ENCODE measurements at places on chromosomes 11 and 22.

- DNase-seq: peak; percentile 3
These were observed 1.7 kb upstream of the RTCB start for GRCh38 chr22:32413719-32414118.

GRCh38 chr11:46857666-46858065 is 11.6 kb upstream of the CKAP5 start:
- no peak for DNase-seq

DNA sequence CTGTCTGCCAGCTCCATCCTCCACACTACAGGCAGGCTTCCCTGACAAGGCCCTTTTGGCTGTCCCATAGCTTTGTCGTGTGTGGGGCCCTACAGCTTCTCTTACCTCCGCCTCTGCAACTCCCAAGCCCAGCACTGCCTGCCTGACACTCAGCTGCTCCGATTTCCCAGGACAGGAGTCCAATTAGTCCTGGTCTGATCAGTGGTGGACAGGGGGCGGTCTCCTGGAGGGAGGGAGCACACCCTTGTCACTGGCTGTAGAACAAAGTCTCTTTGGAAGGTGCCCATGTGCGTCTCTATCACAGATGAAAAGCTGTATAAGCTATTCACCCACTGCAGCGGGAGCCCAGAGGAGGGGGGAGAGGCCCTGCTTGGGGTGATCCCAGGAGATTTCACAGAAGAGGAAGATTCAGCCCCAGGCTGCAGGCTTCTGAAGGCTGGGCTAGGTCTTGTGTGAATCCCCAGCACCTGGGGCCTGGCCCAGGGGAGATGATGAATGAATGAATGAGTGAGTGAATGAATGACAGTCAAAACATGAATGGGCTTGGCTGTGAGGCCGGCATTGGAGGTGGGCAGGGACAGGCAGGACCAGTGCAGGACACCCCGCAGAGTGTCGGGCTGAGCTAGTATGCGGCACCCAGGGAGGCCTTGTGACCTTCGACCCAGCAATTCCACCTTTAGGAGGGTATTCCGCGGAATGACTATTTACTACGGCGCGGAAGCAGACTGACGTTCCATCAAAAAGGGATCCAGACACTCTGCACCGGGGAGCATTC is 142.4 kb downstream of the CACNA1I start:
- DNase-seq: no peak

DNA sequence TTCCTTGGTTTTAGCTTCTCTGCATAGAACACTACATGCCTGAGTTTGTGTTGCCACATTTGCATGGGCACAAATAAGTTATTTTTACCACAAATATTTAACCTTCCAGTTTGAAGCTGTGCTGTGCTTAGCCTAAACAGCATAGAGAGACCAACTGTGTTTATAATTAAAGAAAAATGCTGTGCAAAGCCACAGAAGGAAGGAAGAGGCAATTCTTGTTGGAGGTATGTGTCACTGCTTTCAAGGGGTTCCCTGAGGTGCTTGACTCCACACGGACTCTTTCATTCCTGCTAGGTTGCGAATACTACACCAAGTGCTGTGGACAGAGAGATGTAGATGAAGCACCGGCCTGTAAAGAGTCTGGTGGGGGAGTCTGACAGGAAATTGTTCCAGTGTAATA is 47.6 kb upstream of the OLFML1 start:
- no peak for DNase-seq

DNA sequence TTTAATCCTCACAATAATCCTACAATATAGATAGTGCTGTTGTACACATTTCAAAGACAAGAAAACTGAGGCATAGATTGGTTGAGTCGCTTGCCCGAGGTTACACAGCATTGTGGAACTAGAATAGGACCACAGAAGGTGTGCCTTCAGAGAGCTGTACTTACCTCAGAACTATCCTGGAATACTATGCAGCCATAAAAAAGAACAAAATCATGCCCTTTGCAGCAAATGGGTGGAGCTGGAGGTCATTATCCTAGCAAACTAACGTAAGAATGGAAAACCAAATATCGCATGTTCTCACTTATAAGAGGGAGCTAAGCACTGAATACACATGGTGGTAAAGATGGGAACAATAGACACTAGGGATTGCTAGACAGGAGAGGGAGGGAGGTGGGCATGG is 15.7 kb upstream of the NAV2 start:
- no peak for DNase-seq

DNA sequence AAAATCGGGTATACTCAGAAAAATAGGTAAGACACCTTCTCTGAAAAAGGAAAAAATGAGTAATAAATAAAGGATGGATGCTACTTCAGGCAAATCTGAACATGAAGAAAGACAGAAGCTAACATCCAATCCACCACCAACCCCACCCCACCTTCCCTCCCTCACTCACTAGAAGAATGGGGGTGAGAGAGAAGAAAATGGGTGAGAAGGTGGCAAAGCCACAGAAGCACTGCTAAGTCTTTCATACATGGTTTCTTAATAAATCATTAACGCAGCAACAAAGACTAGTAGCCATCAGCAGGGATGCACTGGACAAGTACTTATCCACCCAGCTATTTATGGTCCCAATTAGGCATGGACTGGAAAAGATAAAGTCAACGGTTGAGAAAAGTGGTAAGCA is 5.9 kb downstream of the FHIP1B start:
- DNase-seq: no peak

DNA sequence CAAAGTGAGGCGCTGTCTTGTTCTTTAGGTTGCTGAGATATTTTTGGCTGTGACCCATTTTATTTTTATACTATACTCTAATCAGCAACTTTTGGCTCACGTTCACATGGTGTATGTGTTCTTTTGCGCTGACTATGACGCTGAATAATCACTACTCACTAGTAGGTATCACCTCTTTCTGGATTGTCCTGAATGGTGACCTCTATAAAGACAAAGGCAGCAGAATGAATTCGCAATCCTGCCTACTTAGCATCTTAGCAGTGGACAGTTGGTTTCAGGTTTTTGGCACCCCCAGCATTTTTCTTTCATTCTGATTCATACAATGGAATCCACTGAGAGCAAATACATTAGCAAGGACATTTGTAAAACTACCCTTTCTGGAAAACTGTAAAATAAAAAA is 351.3 kb downstream of the JRKL start:
- no peak for DNase-seq

DNA sequence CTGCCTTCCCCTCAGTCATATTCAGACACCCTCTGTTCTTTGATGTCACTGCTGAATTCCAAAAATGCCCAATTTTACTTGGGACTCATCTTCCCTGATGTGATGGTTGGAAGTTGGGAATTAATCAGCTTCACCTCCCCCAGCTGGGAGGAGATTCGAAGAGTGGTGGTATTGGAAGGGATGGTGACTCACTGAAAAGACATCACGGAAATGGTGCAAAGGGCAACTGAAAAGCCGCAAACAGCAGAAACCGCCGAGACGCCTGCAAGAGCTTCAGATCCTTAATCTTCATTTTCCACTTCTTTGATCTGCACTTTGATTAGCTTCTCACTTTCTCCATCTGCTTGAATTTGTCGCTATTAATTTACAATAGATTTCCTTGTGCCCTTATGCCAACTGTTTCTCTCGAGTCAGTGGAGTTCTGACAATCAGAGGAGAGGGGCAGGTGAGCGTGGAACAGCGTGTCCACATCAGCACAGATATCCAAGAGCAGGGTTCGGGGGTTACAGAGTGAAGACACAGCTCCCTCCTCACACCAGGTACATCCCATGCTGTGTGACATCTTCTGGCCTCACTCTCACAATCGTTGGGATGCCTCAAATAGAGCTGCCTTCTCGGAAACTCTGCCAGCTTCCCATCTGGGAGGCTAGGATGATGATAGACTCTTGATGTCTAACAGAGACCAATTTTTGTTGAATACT is 325.4 kb downstream of the BRD1 start:
- DNase-seq: no peak

DNA sequence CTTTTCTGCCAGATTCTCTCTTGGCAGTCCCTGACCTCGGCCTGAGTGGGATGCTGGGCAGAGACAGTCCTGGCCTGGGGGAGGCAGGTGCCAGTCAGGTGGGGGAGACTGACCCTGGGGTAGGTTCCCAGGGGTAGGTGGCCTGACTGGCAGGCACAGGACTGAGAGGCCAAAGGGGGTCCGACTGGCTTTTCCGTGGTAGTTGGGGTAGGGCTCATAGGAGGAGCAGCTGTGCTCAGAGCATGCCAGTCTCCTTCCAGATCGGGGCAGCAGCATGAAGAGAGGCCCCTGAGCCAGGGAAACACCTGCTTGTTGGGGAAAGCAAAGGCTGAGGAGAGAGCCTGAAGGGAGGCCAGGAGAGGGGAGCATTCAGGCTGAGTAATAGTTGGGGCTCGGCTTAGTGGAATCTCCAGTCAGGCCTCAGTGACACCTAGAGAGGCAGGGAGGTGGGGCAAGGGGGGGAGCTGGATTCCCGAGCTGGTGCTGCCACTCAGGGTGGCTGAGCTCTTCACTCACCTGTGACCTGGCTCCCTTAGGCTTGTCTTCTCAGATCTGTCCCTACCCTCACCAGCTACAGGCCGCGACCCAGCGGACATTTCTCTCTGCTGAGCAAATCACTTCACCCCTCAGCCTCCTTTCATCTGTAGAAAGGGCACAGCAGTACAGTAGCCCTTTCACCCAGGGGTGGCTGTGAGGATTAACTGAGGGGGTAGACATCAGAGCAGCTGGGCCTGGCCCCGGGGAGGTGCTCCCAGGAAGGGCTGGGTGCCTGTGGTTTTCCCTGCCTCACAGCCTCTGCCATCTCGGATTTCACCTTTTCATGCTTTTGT is 26.2 kb downstream of the MCM5 start:
- no peak for DNase-seq

DNA sequence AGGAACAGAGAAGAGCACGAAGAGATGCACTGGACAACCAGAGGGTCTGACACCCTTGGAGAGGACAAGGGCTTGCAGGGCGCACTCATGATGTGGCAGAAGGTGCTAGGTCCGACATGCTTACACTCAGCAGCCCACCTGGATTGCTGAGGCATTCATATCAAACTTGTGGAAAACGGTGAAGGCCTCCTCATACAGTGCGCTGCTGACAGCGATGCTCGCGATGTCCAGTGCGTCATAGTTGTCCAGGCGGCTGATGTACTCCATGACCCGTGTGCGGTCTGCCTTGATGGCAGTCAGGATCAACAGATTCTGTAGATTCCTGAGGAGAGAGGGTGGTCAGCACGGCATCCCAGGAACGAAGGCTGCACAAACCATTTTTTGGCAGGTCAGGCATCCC is 31.7 kb upstream of the SLC25A1 start:
- no peak for DNase-seq

- peak; percentile 85 for DNase-seq
These were observed 153.9 kb downstream of the TEAD1 start for GRCh38 chr11:12827929-12828812.

DNA sequence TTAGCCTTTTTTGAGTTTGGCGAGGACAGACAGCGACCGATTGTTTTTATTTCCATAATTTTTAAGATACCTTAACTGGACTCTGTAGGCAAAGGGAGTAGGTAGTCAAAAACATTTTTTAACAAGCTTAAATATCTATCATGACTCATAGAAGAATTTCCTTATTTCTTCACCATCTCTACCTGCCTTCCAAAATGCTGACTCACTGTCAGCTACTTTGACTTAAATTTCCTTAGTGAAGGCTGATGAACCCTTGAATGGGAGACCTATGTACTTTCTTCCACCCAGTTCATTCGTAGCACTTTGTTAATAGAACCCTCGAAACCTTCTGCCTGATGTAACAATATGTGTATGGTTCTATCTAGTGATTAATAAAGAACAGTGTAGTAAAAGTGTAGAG is 1.1 kb upstream of the MTMR2 start:
- DNase-seq: peak; percentile 26

- peak; percentile 64 for DNase-seq
These were observed 583 bp downstream of the APLP2 start for GRCh38 chr11:130070109-130070845.

GRCh38 chr11:91981995-91982394 is 242.6 kb upstream of the FAT3 start:
- no peak for DNase-seq

- peak; percentile 93 for DNase-seq
These were observed at the start of gene TPP1 for GRCh38 chr11:6619004-6619745. TPP1 (minus strand) TSS chr11:6619422; CDS start chr11:6619400, 22 bp downstream.

DNA sequence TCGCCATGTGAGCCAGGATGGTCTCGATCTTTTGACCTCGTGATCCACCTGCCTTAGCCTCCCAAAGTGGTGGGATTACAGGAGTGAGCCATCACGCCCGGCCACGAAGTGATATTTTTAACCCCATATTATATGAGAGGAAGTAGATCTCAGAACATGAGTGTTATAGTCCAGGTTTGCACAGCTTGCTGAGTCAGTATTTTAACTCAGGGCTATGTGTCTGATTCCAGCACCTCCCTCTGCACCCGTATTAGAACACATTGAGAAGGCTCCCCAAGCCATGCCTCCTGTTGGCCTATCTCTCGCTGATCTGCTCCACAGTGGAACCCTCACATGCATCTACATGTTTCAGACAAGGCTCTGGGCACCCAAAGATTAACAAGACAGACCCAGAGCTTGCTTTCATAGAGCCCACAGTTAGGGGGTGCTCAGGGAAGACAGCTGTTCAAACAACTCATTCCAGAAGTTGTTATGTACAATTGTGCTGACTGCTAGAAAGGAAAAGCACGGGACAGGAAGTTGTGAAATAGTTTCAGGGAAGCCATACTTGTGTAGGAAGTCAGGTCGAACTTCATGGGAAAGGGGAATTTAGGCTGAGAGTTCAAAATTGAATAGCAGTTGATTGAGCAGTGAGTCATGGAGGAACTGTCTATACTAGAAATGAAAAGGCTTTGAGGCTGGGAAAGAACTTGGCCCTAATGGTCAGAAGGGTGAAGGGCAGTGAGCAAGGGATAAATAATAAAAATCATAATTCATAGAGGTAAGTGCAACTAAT is 49.3 kb upstream of the CLPB start:
- no peak for DNase-seq

DNA sequence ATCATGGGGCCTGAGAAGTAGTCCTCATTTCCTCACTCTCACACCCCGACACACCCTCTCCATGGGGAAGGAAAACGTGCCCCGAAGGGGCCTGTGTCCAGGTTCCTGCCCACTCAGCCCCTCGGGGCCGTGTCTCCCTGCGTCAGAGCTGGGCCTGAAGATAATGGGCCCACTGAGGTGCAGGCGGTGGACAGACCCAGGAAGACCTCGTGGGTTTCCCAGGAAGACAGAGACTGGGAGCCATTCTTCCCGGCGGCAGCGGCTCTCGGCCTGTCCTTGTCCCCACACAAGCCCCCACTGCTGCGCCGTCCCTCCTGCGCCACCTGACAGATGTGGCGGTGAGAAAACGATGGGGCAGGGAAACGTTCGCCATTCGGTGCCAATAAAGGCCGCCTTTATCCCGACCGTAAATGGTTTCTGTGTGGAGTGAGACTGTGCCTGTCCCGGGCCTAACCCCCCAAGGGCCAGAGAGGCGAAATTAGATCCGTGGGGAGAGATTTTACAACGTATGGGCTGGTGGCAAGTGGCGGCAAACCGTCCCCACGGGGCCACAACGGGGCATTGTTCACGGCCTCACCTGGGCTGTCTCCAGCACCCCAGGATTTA is 89.0 kb downstream of the CDKN1C start:
- DNase-seq: no peak

GRCh38 chr11:12942157-12942556 is 67.0 kb upstream of the RASSF10 start:
- DNase-seq: no peak

GRCh38 chr11:122703541-122704272 is 48.2 kb downstream of the UBASH3B start:
- no peak for DNase-seq
